ENCODE measurements at places on chromosomes 1 and 21. TPM values are rescaled to one million over a fixed set of nuclear protein-coding genes. Genes with fewer than 3 reads are reported as not detected.

The MMEL1 gene
- not detected for total RNA-seq

The MRPL37 gene
- total RNA-seq = 139 TPM

The FCRL5 gene
- total RNA-seq = 0.02 TPM

The RIPPLY3 gene
- total RNA-seq = not detected

The PER3 gene
- total RNA-seq = 2.7 TPM

The FOXD2 gene
- 1.7 TPM for total RNA-seq

The BEST4 gene
- not detected for total RNA-seq

The MNDA gene
- not detected for total RNA-seq

The SYPL2 gene
- 0.65 TPM for total RNA-seq

The NBPF10 gene
- 0.83 TPM for total RNA-seq

The PEAR1 gene
- total RNA-seq = not detected

The LIPI gene
- total RNA-seq = not detected

DNA sequence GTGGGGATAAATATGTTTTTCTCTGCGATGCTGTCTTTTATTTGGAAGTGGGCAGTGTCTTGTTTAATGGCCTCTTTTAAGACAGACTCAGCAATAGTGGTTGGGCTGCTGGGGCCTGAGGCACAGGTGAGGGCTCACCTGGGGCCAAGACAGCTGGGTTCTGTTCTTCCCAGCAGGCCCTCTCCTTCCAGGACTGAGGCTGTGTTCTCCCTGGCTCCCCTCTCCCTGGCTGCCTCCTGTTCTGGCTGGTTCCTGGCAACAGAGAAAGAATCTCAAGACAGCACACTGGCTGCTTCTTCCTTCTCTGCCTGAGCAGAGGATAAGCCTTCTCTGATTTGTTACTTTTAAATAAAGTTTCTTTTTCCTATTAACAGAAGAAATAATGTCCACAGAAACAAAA, 7.4 kb upstream of the GRHL3 start:
- H3K4me3 ChIP-seq = no peak overlapping the region
- no peak for DNase-seq
- peaks cover 21% of the 10 kb centered on the region for H3K27me3 ChIP-seq

DNA sequence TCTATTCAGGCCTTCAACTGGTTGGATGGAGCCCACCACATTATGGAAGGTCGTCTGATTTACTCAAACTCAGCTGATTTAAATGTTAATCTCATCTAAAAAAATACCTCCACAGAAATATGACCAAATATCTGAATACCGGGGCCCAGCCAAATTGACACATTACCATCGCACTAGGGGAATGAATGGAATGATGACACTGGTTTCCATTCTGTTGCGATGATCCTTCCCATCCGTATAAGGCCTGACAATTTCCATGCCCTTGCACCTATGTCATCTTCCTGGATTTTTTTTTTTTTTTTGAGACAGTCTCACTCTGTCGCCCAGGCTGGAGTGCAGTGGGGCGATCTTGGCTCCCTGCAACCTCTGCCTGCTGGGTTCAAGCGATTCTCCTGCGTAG, 397.5 kb downstream of the KIF26B start:
- no peaks in the 10 kb centered on the region for H3K36me3 ChIP-seq
- no peak overlapping the region for H3K4me3 ChIP-seq
- no peaks in the 10 kb centered on the region for H3K27me3 ChIP-seq
- no peak for DNase-seq

GRCh38 chr1:226995365-226996332, 55.6 kb downstream of the COQ8A start:
- H3K4me3 ChIP-seq = no peak overlapping the region
- no peak overlapping the region for H3K27ac ChIP-seq
- no peak for DNase-seq
- no peaks in the 10 kb centered on the region for H3K4me1 ChIP-seq
- H3K27me3 ChIP-seq = no peaks in the 10 kb centered on the region
- peaks cover 11% of the 10 kb centered on the region for H3K36me3 ChIP-seq

DNA sequence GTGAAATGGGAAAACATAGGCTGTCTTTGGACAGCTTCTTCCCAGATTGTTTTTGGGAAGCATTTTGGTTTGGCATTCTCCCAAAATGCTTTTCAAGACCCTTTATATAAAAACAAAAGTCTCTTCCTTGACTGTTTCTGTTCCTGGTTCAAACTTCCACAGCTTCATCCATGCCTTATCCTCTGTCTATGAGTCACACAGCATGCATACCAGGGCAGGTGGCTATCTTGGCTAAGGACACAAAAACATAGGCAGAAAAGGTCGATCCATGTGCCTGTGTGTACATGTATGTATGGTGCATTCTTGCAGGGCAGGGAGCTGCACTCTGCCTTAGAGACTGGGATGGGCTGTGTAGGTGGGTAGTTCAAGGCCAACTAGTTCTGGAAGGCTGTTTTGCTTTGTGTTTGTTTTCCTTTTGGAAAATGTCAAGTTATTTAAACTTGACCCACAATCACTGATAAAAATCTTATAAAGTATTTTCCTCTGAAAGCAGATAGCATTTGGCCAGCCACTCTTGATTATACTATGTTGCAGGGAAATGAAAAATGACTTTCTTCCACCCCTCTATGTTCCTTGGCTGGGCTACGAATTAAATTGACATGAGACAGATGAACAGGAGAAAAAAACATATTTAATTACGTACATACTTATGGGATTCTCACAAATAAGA, 437.0 kb downstream of the SIPA1L2 start:
- H3K36me3 ChIP-seq = no peaks in the 10 kb centered on the region
- no peak overlapping the region for H3K27ac ChIP-seq
- H3K27me3 ChIP-seq = peaks cover 7% of the 10 kb centered on the region
- no peak for DNase-seq

- H3K4me3 ChIP-seq = no peak overlapping the region
- no peak for DNase-seq
- no peak overlapping the region for H3K27ac ChIP-seq
- no peaks in the 10 kb centered on the region for H3K36me3 ChIP-seq
- peaks cover 4% of the 10 kb centered on the region for H3K4me1 ChIP-seq
These were observed 27.3 kb upstream of the LMX1A start for GRCh38 chr1:165383599-165384405.

- H3K4me3 ChIP-seq = peak overlapping the region; percentile 96
- no peak overlapping the region for H3K27ac ChIP-seq
- H3K4me1 ChIP-seq = peaks cover 7% of the 10 kb centered on the region
These were observed 1.0 kb downstream of the SLC35D1 start for GRCh38 chr1:67052741-67053534.

- no peaks in the 10 kb centered on the region for H3K36me3 ChIP-seq
- DNase-seq = no peak
- no peaks in the 10 kb centered on the region for H3K4me1 ChIP-seq
- no peak overlapping the region for H3K4me3 ChIP-seq
- no peak overlapping the region for H3K27ac ChIP-seq
These were observed 58.9 kb downstream of the DIRAS3 start for GRCh38 chr1:67991546-67991945.

GRCh38 chr1:17616731-17617279, 77.3 kb downstream of the ARHGEF10L start:
- H3K27me3 ChIP-seq = no peaks in the 10 kb centered on the region
- no peak overlapping the region for H3K4me3 ChIP-seq
- no peak overlapping the region for H3K27ac ChIP-seq
- DNase-seq = no peak
- peaks cover 6% of the 10 kb centered on the region for H3K4me1 ChIP-seq
- no peaks in the 10 kb centered on the region for H3K36me3 ChIP-seq

GRCh38 chr21:34743831-34744230, 75.0 kb downstream of the CLIC6 start:
- no peaks in the 10 kb centered on the region for H3K36me3 ChIP-seq
- H3K4me3 ChIP-seq = no peak overlapping the region
- DNase-seq = peak; percentile 25
- no peaks in the 10 kb centered on the region for H3K27me3 ChIP-seq
- no peak overlapping the region for H3K27ac ChIP-seq

- H3K27me3 ChIP-seq = no peaks in the 10 kb centered on the region
- no peaks in the 10 kb centered on the region for H3K36me3 ChIP-seq
- DNase-seq = peak; percentile 45
- no peak overlapping the region for H3K27ac ChIP-seq
- H3K4me3 ChIP-seq = no peak overlapping the region
- H3K4me1 ChIP-seq = peaks cover 17% of the 10 kb centered on the region
These were observed 805.3 kb downstream of the USP25 start for GRCh38 chr21:16535102-16535422.

GRCh38 chr1:174358786-174359453, 88.8 kb upstream of the GPR52 start:
- H3K27ac ChIP-seq = no peak overlapping the region

GRCh38 chr1:227343727-227344551, 25.6 kb upstream of the CDC42BPA start:
- H3K4me1 ChIP-seq = peaks cover 16% of the 10 kb centered on the region
- no peak overlapping the region for H3K4me3 ChIP-seq
- no peaks in the 10 kb centered on the region for H3K27me3 ChIP-seq
- no peaks in the 10 kb centered on the region for H3K36me3 ChIP-seq
- no peak for DNase-seq
- peak overlapping the region; percentile 52 for H3K27ac ChIP-seq

DNA sequence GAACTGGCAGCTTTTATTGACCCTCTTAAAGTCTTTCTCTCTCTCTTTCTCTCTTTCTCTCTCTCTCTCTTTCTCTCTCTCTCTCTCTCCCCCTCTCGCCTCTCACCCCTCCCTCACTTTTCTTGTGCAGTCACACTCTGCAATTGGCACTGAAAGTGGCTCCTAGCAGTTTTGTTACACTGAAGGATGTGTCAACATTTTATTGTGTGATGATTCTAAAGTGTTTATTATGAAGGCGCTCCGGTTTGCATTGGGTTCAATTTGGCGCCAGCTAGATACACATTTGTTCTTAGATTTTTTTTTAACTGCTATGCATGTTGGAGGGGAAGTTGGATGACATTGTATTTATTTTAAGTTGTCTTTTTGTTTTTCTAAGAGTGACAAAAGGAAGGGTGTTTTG, 64.0 kb upstream of the CHRM3 start:
- no peaks in the 10 kb centered on the region for H3K36me3 ChIP-seq
- no peak for DNase-seq
- H3K27me3 ChIP-seq = no peaks in the 10 kb centered on the region
- H3K4me3 ChIP-seq = no peak overlapping the region
- no peaks in the 10 kb centered on the region for H3K4me1 ChIP-seq

GRCh38 chr21:34351786-34352241, 12.0 kb upstream of the KCNE2 start:
- H3K27ac ChIP-seq = no peak overlapping the region
- no peaks in the 10 kb centered on the region for H3K4me1 ChIP-seq
- H3K36me3 ChIP-seq = no peaks in the 10 kb centered on the region
- no peak overlapping the region for H3K4me3 ChIP-seq

- DNase-seq = peak; percentile 46
- H3K36me3 ChIP-seq = peaks cover 90% of the 10 kb centered on the region
- no peak overlapping the region for H3K4me3 ChIP-seq
- no peaks in the 10 kb centered on the region for H3K27me3 ChIP-seq
- no peaks in the 10 kb centered on the region for H3K4me1 ChIP-seq
- H3K27ac ChIP-seq = no peak overlapping the region
These were observed 23.9 kb downstream of the DNAJC8 start for GRCh38 chr1:28208818-28209441.

DNA sequence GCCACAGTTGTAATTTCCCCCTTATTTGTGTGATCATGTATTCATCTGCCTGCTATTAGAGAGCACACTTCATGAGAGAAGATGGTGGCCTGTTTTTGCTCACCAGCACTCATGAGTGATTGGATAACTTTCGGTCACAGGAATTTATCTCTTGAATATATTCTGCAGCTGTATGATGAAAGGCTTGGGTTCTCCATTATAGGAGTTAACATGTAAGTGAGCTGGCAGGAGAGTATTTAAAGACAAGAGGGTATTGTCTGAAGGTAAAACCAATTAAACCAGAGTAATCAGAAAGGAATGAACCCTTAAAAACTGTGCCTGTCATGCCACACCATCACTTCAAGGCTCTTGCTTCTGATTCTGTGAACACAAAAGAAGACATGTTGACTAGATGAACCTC, 574.9 kb upstream of the CAMK1G start:
- H3K4me3 ChIP-seq = no peak overlapping the region
- DNase-seq = no peak
- no peaks in the 10 kb centered on the region for H3K27me3 ChIP-seq
- H3K4me1 ChIP-seq = no peaks in the 10 kb centered on the region
- no peaks in the 10 kb centered on the region for H3K36me3 ChIP-seq
- H3K27ac ChIP-seq = no peak overlapping the region

GRCh38 chr1:158035976-158036583, 42.6 kb downstream of the KIRREL1 start:
- H3K27ac ChIP-seq = no peak overlapping the region
- no peaks in the 10 kb centered on the region for H3K27me3 ChIP-seq
- H3K4me1 ChIP-seq = peaks cover 10% of the 10 kb centered on the region
- no peak overlapping the region for H3K4me3 ChIP-seq
- no peaks in the 10 kb centered on the region for H3K36me3 ChIP-seq

DNA sequence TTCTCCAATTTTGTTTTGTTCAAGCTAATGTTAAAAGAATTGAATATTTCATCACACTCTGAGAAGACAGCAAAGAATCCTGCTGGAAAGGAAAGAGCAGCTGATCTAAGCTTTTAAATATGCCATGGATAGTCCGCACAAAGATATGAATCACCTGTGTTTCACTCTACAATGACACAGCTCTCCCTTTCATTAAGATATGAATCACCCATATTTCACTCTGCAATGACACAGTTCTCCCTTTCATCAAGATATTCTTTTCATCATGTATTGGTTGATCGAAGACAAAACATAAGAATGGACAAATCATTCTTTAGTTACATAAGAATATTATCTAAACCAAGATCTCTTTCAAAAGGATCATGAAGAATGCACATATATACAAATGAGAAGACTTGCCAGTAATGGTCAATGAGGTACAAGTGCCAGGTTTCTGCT, 367.3 kb downstream of the SMYD3 start:
- H3K4me3 ChIP-seq = no peak overlapping the region
- no peak for DNase-seq
- no peaks in the 10 kb centered on the region for H3K27me3 ChIP-seq
- H3K4me1 ChIP-seq = peaks cover 3% of the 10 kb centered on the region
- no peaks in the 10 kb centered on the region for H3K36me3 ChIP-seq
- no peak overlapping the region for H3K27ac ChIP-seq

DNA sequence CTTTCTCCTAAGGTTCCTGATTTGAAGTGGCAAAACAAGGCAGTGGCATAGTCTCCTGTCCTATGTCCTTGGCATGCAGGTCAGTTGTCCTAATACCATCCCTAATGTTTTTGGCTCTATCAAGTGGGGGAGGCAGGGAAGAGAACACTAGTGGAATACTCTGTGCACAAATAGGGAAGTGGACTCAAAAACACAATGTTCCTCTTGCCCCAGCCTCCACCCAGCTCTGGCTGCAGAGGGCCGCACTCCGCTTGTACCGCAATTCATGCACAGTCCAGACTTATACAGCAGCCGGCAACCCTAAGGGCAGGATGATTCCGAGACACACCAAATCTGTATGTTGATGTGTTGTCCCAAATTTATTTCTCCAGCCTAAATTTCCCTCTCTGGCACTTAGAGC, 14.5 kb downstream of the PLEKHO1 start:
- no peaks in the 10 kb centered on the region for H3K27me3 ChIP-seq
- no peak for DNase-seq
- H3K4me1 ChIP-seq = peaks cover 15% of the 10 kb centered on the region
- no peak overlapping the region for H3K27ac ChIP-seq
- H3K36me3 ChIP-seq = peaks cover 9% of the 10 kb centered on the region

DNA sequence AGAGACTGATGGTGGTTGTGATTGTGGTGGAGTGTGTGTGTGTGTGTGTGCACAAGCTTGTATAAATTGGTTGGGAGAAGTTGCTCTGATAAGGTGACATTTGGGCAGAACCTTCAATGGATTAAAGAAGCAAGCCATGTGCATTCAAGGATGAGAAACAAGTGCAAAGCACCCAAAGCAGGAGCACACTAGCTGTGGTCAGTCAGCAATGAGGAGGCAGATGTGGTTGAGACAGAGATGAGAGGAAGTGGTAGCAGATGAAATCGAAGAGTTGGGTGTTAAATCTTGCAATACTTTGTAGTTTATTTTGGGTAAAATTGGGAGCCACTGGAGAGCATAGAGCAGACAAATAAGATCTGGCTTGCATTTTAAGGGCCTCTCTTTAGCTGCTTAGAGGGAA, 4.4 kb upstream of the PGBD5 start:
- no peaks in the 10 kb centered on the region for H3K27me3 ChIP-seq
- no peak overlapping the region for H3K27ac ChIP-seq
- H3K4me1 ChIP-seq = no peaks in the 10 kb centered on the region
- no peaks in the 10 kb centered on the region for H3K36me3 ChIP-seq
- DNase-seq = no peak
